ENCODE measurements at places on chromosomes 7 and 10. TPM values are rescaled to one million over a fixed set of nuclear protein-coding genes. Genes with fewer than 3 reads are reported as not detected.

CFAP43 gene
- total RNA-seq, result 0.36 TPM

DNA sequence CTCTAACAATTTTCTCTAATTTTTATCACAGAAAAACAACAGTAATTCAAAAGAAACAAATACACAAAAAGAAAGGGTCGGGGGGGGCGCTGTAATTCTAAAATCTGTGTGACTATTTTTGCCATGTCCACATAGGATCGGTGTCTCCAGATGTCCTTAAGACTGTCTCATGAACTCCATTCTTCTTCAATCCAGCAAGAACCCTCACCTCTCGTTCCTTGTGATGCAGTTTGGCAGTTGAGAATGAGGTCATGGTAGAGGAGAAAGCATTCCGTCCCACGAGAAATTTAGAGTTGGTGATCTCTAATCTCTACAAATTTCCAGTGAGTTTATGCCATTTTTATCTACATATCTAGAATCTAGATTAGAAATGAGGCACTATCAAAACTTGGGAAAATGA, 394.7 kb downstream of the TFEC start:
- no peak for DNase-seq

DNA sequence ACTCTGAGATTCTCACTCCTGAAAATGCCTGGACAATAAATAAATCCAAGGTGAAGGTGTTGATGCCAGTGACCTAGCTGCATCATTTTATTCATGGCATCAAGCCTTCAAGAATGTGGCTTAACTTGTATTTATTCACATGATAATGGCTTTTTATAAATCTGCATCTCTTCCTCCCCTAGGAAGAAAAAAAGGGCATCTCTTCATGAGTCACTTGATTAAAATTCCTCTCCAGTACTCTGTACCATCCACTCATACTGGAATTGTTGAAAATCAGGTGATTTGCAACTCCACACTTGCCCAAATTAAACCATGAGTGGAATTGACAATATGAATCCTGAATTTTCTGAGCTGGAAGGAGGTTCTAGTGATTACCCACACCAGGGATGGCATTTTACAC, 30.2 kb downstream of the PTPRE start:
- DNase-seq, result no peak

DNA sequence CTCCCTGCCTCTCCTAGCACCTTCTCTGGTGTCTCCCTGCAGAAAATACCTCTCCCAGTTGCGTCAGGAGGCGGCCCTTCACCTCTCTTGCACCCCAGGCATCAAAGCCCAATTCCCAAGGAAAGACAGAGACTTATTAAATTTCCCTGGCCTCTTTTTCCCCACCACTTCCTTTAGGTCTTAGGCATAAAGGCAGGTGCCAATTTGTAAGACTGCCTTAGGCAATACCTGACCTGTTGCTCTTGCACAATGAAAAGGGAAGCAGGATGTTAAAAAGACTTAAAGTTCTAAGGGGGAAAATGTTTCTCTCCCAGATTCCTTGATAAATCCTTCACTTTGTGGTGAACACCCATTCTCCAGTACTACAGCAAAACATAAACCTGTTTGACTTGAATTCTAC, 186.7 kb downstream of the SLC25A13 start:
- no peak for DNase-seq
